ENCODE measurements at places on chromosomes 6 and 20.

DNA sequence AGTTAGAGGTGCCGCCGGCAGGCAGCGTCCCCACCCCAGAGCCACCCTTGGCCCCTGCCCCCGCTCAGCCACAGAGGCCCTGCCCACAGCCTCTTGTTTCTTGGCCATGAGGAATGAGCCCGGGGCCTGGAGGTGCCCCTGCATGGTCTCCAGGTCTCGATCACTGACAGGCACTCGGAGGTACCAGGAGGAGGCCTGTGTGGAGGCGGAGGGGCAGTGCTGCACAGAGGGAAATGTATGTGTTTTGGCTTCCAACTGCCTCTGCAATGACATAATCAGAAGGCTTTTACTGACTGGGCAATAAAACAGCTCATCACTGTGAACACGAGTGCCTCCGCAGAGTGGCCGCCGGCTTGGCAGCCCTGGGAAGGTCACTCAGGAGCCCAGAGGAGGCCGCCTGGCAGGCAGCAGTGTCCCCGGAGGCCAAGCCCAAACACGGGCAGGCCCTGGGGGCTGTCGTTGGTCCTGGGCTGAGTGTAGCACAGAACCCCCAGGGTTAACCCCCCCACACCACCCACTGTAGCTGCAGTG lies 61.1 kb upstream of the GATA5 start:
- peak; percentile 2 for DNase-seq

GRCh38 chr6:37602346-37602745 lies 95.3 kb downstream of the MDGA1 start:
- DNase-seq = no peak

DNA sequence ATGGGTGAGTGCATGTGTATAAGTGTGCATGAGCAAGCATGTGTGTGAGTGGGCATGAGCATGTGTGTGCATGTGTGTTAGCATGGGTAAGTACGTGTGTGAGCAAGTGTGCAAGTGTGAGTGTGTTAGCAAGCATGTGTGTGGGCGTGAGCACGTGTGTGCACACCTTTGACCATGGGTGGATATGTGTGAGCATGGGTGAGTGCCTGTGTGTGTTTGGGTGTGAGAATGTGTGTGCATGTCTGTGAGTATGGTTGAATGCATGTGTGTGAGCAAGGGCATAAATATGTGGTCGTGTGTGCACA lies 84.6 kb downstream of the DLL1 start:
- DNase-seq = no peak

DNA sequence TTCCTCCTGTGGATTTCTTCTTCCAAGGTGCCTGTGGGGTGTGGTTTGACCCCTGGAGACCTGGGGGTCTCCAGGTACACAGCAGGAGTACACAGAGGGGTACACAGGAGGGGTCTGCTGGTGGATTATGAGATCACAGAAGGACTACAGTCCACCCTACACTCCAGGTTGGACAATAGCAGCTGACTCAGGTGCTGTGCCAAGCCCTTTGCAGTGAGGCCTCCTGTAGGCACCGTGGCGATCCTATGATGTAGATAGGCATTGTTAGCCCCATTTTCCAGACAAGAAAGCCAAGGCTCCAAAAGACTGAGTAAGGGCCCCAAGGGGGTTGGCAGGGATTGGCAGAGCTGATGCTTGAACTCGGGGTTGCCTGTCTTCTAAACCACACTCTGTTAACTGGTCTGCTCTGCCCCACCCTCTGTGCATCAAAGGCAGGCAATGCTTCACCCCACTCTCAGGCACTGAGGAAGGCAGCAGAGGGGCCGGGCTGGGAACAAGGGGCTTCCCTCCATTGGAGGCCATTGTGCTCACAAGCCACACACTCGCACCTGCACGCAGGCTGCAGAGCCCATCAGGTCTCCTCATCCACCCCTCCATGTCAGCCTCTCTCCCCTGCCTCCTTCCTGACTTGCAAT lies 77.5 kb upstream of the SIRPA start:
- no peak for DNase-seq

GRCh38 chr6:25878721-25879322 lies 4.8 kb upstream of the SLC17A3 start:
- no peak for DNase-seq

GRCh38 chr6:168342636-168343035 lies 23.1 kb upstream of the DACT2 start:
- no peak for DNase-seq

- DNase-seq = no peak
Measured at GRCh38 chr6:168585441-168585840, 144.5 kb downstream of the SMOC2 start.

DNA sequence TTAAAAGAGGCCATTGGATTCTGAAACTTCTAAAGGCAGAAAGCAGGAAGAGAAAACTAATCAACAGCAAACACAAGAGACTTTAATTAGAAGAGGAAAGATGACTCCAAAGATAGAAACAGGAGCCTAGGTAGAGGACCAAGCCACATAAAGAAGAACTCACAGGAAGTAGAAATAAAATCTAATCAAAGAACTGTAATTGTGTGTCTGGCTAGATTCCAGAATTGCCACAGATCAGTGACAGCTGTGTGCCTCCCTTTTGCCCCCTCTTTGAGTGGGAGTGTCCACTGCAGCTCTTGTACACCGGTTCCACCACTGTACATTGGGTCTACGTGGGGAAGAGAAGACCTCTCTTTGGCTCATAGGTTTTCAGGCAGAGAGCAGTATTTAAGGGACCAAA lies 22.3 kb upstream of the THEMIS start:
- DNase-seq = no peak

DNA sequence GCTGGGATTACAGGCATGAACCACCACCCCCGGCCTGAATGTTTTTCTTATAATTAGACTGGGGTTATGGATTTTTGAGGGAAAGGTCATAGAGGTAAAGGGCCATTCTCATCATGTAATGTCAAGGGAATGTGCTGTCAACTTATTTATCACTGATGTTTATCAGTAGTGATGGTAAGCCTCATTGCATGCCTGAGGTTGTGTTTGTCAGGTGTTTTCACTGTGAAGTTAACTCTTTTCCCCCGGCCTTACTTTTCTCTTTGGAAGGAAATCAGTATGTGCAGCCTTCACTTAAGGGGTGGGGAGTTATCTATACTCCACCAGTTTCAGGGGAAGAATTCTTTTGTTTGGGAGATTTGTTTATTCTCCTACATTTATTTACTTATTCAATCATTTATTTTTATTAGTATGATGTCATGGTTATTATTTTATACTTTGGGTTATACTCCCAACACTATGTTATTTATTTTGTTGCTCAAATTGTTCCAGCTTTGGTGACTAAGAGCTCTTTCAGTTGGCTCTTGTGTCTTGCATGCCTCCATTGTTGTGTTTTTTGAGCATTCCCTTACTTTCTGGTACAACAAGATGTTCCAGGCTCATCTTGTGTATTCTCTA lies 2.8 kb upstream of the SLC17A5 start:
- DNase-seq = no peak

Data from choroid plexus epithelial cell (primary cell).